HS-5 (cell line): ENCODE measurements at places on chromosomes 1 and 21.
A peak's percentile ranks its signal among the peaks of the same experiment; 100 is the strongest.

- no peak for DNase-seq
Measured at GRCh38 chr1:96568639-96569038, 152.9 kb upstream of the PTBP2 start.

DNA sequence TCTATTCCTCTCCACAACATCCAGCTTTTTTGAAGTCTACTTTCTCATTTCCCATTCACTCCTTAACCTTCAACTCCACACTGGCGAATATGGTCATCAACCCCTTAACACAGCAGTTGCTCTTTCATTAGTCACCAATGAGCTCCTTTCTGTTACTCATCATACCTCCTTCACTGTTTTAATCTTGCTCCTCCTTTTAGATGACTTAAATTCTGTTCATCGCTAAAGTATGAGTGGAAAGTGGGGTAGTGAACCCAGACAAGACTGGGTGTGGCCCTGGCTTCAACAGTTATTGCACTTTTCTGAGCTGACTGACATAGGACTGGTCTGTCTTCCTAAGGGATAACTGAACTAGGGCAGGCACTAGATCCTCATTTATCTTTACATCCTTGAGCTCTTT is 51.3 kb downstream of the AKT3 start:
- DNase-seq: peak; percentile 91

DNA sequence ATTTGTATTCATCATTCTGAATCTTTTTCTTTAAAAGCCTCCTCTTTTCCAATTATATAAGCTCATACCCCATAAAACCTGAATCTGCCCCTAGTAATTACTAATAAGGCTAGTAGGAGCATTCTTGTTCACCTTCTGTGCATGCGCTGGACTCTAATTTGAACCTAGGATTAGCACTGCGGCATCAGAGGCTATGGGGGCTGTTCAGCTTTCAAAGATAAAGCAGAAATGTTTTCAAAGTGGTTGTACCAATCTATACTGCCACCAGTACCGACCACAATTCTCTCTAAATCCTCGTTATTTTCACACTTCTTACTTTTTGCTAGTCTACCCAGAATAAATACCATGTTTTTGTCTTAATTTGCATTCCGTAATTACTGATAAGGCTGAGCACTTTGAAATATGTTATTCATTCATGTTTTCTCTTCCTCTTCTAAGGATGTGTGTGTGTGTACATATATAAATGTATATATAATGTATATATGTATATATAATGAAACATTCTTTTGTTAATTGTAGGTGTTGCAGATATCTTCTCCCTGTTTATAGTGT is 1.6 kb upstream of the DDX59 start:
- DNase-seq: no peak

GRCh38 chr21:42411891-42412635 is 8.4 kb downstream of the UBASH3A start:
- no peak for DNase-seq

DNA sequence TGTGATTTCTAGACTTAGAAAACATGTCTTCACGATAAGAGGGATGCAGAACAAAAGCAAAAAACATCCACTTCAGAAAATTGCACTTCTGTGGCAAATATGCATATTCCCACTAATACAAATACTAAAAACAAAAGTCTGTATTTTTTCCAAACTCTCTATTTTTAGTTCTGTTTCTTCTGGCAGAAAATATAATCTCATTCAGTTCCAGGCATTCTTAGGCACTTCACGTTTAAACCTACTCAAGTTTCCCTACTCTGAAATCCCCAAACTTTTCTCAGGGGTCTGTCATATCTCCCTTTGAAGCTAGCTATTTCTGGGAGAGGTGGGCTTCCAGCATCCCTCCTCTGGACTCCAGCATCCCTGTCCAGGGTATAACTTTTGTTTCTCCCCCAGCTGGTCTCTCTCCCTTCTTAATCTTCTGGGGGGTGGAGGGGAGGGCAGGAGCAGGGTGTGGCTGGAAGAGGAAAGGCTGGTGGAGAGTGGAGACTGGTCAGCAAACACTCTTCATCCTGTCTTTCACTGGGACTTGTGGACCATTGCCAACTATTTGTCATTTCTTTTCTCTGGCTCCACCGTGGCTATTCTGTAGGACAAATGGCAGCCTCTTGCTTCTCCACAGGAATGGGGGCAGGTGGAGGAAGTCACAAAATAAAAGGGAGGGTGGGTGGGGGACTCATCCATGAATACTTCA is 19.6 kb upstream of the NCF2 start:
- DNase-seq: no peak

DNA sequence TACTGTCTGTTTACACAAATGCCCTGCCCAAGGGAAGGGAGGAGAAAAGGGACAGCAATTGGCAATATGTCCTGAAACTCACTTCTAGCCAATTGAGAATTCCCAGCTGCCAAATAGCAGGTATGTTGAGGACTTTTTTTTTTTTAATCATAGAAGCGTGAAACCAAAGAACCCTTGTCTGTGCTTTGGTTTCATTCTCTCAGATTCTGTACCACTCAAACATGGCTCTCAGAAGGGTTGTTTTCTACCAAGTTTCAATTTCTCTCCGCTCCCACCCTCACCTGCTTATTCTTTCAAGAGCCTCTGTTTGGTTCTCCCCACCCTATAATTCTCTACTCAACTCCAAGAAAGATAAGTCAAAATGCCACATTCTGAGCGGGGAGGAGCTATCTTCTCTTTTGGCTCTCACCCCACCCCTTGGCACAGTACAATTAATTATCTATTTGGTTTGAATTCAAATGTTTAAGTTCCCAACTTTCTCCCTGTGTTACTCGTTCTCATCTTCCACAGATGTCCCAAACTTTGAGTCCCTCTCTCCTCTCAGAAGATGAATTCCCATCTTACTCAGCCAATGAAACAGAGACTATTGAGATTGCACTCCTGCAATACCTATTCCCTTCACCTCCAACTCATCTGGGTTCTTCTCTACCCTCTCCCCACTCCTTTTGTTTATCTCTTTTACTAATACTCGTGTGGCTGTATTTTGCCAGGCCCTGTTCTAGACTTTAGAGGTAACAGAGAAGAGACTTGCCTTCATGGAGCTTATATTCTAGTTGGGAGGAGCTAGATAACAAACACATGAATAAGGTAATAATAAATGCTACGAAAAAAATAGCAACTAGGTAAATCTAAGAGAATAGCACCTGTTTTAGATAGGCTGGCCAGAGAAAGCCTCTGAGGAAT is 3.9 kb upstream of the TP53BP2 start:
- DNase-seq: no peak

DNA sequence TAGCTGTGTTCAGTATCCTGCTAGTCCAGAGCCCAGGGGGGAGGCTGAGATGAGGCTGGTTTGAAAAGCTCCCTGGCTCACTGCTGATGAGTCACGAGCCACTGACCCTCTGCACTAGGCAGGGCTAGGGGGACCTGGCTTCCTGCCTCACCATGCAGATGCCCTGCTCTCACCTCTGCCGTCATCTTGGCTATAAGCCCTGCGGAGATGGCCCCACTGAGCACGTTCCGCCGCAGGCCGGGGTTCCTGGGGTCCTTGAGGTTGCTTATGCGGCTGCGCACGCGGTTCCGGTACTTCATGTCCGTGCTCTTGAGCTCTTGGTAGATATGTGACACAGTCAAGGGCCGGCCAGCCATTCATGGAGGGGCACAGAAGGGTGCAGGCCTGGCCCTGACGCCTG is 24.1 kb upstream of the ZNF436 start:
- no peak for DNase-seq

DNA sequence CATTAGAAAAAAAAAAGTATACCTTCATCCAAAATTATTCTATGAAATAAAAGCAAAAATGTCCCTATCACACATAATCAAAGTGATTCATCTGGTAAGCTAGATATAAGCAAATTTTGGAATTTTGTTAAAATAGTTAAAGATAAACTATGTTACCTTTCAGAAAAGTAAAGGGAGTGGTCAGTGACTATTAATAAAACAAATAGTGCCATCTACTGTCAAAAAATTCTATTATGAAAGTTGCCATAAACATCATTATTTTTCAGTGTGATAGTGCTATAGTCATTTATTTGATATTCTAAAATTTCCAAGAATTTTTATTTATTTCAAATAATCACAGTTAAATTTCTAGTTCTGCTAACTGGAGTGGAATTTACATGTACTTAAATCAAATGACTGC is 803.7 kb downstream of the KCNT2 start:
- DNase-seq: no peak

GRCh38 chr1:87927391-87928280 is 599.0 kb downstream of the LMO4 start:
- no peak for DNase-seq

DNA sequence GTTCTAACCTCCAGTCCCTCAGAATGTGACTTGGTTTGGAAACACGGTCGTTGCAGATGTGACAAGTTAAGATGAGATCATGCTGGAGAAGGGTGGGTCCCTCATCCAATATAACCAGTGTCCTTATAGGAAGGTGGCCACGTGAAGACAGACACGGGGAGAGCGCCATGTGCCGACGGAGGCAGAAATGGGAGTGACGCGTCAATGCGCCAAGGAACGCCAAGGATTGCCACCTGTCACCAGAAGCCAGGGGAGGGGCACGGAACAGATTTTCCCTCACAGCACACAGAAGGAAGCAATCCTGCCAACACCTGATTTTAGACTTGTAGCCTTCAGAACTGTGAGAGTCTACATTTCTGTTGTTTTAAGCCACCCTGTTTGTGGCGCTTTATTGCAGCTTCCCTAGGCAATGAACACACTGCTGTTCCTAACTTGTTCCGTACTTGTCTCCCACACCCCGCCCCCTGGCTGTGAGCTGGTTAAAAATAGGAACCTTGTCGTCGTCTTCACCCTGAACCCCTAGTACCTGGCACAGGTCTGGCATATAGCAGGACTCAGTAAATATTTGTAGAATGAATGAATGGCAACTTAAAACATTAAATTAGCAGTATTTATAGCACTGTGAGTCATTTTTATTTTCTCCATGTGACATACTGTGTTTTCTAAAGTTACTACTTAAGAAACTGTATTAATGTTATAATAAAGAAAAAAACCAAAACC is 14.2 kb downstream of the RIMS3 start:
- no peak for DNase-seq

DNA sequence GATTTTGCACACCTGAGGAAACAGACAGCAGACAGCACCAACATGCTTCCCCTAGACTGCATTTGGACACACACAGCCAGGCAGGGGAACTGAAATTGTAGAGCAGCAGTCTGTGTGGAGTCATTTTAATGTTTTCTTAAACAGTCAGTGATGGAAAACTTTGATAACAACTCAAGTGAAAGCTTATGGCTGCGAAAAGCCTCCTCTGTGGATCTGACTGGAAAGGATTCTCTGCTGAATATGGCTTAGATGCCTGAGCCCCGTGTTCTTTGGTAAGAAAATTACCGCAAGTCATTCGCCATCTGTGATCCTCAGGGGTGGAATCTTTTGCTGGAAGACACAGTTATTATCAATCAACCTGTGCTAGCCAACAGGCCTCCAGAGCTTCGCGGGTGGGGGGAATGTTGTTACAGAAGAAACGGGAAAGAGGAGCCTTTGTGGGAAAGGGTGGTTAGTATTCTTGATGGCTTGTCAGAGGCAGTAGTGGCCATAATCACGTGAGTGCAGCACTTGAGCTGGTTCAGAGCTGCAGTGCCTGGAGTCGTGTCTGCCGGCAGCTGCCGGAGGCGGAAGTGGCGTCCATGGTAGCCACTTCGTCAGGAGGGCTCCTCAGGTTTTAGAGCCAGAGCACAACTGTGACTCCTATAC is 204.7 kb downstream of the ST6GALNAC3 start:
- no peak for DNase-seq

- DNase-seq: no peak
Measured at GRCh38 chr1:165686121-165686970, 12.0 kb downstream of the ALDH9A1 start.

DNA sequence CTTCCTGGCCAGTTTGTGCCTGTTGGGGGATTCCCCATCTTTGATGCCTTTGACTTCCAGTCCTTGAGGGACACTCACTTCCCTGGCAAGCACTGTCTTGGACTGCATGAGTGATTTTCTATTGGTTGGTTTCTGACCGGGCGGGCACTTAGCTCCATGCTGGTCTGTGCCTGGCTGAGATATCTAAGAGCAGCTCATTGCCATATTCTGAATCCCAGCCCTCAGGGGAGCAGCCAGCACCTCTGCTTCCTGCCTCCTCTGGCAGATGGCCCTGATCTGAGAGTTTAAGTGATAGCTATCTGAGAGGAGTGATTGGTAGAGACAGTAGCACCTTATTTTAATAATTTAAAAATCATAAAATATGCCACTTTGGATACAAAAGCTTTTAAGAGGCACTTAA is 52.5 kb downstream of the DISC1 start:
- no peak for DNase-seq

GRCh38 chr1:226110249-226111097 is 48.0 kb downstream of the H3-3A start:
- DNase-seq: no peak

GRCh38 chr1:192272732-192273131 is 44.1 kb upstream of the RGS21 start:
- no peak for DNase-seq

- DNase-seq: no peak
Measured at GRCh38 chr1:57707631-57708030, 283.8 kb upstream of the DAB1 start.

DNA sequence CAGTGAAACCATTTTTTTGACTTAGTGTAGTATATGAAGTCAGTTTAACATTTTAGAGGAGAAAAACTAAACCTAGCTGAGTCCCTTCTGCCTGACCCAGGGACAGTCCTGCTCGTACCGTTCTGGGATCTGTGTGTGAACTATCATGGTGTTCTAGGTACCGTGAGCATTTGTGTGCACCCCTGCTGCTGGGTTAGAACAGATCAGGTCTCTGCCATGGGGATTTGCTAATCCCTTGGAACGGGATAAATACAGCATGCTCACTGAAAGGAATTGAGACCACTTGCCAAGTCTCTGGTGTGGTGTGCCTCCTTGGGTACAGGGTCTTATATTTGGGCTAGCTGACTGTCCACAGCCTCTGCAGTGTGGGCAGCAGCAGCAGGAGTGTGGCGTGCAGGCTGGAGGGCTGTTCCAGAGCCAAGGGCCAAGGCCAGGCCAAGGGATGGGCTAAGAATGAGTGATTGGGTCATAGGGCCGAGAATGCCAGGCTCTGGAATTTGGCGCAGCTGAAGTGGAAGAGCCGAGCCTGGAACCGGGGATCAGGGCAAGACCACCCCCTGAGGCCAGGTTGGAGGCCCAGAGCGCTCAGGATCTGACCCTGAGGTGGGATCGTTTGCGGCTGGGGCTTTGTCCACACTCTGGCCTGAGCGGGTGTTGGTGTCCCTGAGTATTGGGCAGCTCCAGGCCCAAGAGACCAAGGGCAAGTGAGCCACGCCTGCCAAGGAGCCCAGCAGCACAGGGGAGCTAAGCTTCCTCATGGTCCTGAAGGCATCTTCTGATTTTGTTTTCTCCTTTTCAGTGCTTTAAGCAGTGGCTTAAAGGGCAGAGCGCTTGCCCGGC is 66.3 kb downstream of the VPS26C start:
- DNase-seq: no peak

- no peak for DNase-seq
Measured at GRCh38 chr1:214296860-214297745, 16.1 kb downstream of the SMYD2 start.

- peak; percentile 37 for DNase-seq
Measured at GRCh38 chr1:84505493-84506001, 639 bp upstream of the SPATA1 start.

- no peak for DNase-seq
Measured at GRCh38 chr1:226884966-226885820, 14.8 kb downstream of the PSEN2 start.
